Activated CD4-positive, alpha-beta T cell treated with anti-CD3 and anti-CD28 coated beads for 48 hours (primary cell): ENCODE measurements at places on chromosomes 2 and 18.

- no peak for DNase-seq
Observed at GRCh38 chr2:7880566-7880965, 801.3 kb upstream of the ID2 start.

DNA sequence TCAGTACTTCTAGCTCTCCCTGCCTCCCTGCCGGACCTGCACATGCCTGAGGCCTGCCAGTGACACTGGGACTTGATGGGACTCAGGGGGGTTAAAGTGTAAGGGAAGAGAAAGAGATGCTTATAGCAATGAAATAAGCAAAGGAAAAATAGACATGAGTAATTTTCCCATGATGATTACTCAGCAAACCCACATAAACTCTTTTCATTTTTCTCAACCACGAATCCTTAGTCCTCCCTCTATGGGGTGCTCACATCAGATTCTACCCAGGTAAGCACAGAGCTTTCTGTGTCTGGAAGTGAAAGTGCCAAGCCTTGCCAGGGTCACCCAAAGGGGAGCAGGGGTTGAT lies 44.8 kb upstream of the ANKRD62 start:
- no peak for DNase-seq

GRCh38 chr2:31558401-31559295 lies 22.1 kb downstream of the SRD5A2 start:
- no peak for DNase-seq

DNA sequence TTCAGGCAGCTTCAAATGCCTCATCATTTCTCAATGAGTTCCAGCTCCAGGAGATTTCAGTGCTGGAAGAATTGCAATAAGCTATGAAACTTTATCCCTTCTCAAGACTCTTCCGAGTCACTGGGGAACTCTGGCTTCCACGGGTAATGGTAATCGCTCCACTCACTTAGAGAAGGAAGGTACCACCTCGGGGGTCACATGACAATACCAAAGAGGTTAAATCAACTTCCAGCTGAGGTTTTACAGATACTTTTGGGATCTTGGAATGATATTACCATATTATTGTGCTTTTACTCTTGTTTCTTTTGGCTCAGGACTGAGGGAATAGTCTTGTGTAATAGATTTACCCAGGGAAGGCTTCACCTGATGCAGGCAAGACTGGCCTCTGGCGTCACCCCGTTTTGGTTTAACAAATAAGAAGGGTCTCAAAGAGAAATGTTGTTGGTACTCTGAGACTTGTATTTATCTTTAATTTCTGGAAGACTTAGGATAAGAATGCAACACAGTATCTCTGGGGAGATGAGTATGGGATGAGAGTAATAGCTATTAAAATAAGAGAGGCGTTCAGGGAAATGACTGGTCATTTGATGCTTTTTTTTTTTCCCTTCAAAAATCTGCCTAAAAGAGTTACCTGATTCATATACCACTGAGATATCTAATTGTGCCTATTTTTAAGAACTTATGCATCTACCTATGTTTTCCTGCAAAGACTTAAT lies 316.9 kb upstream of the ZEB2 start:
- no peak for DNase-seq

- DNase-seq: no peak
Observed at GRCh38 chr2:172387361-172387760, 40.0 kb upstream of the ITGA6 start.
